ENCODE measurements at places on chromosomes 4 and X. TPM values are rescaled to one million over a fixed set of nuclear protein-coding genes. Genes with fewer than 3 reads are reported as not detected.

- DNase-seq, result no peak
Measured at GRCh38 chrX:115978068-115978467, 192.5 kb upstream of the AGTR2 start.

Gene HSD17B13
- 0.17 TPM for total RNA-seq

DNA sequence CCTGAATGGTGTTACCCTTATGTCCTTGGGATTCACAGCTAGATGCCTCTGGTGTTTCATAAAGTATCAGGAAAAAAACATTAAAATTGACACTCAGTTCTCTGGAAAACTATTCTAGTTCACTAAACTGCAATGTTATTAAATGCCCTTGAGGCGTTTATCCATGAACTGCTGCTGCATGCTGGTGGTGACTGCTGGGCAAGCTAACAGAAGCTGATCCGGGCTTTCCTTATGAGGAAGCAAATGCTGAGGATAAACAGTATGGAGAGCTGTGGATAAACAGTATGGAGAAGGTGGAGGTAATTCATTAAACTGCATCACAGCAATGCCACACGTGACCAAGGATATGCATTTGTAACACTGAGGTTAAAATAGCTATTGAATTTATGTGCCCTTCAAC, 227.0 kb downstream of the NR3C2 start:
- no peak for DNase-seq

DNA sequence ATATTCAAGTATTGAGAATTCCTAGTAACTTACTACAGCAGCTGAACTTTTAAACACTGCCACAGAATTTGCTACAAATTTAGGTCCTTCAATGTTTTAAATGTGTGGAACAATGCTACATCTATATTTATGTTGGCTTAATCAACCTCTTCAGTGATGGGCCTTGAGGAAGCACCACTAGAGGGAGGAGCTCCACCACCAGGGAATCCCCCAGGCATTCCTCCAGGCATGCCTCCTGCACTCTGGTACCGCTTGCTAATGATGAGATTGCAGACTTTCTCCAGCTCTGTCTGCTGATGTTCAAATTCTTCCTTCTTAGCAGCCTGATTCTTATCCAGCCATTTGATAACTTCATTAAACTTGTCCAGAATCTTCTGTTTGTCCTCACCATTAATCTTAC, 190.8 kb downstream of the HTR2C start:
- DNase-seq, result no peak

GRCh38 chr4:8478801-8479744, 38.5 kb downstream of the TRMT44 start:
- peak; percentile 9 for DNase-seq

DNA sequence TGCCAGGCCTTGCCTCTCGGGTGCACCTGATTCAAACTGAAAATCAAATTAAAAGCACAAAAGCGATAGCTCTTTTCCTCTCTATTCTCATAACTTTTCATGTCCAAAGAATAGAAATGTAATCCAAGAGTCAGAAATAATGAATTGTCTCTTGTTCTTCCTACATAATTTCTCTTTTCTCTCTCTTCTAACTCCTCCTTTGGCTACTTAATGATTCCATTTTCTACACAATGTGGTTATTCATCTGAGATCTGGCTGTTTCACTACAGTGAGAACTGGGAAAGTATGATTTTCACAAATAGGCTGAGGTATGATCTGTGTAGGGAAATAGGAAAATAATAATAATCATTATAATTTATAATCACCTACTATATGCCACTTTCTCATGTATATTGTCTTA, 703.5 kb downstream of the PDHA2 start:
- no peak for DNase-seq

- DNase-seq, result no peak
Measured at GRCh38 chrX:113743069-113743468, 840.8 kb upstream of the HTR2C start.

DNA sequence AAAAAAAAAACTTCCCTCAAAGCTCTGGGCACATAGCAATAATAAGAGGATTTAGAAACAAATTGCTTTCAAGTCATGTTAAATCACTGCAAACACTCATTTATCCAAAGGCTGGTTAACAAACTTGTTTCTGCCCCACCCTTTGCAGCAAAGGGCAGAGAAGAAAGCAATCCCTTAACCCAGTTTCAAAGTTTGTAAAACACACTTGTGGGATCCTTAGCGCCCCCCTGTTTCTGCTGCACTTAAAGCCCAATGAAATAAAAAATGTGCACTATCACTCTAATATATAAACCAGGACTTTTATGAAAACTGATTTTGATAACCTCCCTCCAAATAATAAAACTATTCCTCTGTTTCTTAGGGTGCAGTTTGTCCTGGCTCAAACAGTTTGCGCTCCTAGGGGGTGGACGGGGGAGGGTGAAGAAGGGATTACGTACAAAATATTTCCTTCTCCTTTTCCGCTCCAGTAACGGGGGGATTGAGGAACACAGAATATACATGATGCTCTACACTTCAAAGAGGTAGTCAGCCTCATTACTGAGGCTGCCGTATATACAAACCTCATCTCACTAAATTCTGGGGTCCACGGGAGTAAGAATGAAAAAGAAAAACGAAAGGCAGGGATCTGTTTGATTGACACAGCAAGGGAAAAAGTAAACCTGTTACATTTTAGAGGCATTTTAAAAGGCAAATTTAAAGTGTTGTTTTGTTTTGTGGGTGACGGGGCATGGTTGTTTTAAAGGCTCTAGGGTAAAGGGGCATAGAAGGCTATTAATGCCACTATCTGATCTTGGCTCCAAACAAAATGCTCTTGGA, 3.1 kb upstream of the PCDH10 start:
- no peak for DNase-seq

DNA sequence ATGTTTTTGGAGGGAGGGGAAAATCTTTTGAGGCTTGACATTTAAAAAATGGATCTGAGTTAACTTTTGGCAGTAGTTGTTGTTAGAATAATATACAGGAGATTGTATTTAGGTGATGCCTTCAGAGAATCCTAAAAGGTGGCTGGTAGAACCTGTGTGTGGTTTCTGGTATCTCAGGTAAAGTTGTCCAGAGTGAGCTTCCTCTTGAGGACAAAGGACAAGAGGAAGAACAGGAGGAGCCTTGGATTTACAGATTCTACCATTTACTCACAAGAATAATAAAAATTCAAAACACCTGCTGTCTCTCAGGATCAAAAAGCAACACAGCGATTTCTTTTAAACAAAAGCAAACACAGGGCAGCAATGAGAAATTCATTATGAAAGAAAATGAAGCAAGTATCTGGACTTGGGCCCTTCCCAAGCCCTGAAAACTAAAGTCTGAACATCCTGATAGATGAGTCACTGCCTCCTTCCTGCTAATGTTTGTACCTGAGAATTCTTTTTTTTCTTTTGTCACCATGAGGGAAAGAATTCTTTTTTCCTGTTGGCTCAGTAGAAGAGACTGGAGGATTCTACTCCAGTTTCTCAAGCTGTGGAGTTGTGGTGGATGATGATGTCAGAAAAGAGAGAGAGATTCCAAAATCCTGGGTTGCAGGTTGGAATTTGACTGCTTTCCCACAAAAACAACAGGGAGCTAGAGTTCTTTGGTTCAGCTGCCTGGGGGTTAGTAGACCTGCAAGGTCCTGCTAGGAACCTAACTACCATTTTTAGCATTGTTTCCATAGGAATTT, 31.5 kb upstream of the RAPGEF2 start:
- no peak for DNase-seq

DNA sequence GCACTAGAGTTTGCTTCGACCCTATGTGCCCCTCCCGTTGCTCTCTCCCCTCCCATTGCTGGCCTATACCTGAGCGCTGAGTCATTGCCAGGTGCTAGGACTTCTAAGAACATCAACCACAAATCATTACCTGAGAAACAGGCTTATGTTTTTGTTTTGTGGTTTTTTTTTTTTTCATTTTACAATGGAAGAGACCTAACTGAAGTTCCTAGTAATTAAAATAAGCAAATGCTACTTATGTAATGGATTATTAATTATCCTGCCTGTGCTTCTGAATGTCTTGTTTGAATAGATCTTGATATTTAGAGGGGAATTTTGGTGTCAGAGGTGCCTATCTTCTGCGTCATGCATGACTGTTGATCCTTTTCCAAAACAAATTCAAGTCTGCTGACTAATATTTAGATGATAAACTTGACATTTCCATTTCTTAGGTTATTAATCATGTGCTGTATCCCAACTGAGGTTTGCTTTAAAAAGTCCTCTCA, 275.4 kb upstream of the CPEB2 start:
- peak; percentile 13 for DNase-seq

DNA sequence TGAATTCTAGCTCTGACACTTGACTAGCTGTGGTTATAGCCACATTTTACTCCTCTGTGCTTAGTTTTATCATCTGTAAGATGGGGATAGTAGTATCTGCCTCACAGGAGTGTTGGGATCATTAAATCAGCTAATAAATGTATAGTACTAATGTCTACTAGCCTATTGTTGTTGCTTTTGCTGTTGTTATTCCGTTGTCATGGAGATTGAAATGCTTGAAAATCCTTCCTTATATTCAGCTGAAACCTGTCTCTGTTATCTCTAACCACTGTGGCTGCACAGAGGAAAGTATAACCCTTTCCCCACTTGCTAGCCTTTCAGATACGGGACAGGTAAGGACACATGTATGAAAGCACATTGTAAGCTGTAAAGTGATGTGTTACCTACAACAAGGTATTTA, 33.9 kb downstream of the CLCN5 start:
- no peak for DNase-seq

Gene PNMA6F
- not detected for total RNA-seq

DNA sequence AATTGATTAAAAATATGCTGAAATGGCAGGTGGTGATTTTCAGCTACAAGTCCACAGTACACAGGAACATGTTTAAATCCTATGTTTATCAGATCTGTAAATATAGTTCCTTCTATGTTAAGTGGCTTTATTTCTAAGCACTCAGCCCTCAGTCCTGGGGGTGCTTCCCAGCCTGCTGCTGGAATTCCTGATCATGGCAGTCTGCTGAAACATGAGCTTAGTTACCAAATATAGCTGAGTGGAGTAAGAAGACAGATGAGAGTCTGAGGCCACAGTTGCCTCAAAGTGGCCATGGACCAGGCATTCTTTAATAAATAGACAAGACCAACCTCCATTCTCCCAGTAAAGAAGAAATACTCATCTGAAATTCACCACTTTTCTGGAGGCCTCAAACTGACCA, 17.1 kb upstream of the DDX60 start:
- no peak for DNase-seq

DNA sequence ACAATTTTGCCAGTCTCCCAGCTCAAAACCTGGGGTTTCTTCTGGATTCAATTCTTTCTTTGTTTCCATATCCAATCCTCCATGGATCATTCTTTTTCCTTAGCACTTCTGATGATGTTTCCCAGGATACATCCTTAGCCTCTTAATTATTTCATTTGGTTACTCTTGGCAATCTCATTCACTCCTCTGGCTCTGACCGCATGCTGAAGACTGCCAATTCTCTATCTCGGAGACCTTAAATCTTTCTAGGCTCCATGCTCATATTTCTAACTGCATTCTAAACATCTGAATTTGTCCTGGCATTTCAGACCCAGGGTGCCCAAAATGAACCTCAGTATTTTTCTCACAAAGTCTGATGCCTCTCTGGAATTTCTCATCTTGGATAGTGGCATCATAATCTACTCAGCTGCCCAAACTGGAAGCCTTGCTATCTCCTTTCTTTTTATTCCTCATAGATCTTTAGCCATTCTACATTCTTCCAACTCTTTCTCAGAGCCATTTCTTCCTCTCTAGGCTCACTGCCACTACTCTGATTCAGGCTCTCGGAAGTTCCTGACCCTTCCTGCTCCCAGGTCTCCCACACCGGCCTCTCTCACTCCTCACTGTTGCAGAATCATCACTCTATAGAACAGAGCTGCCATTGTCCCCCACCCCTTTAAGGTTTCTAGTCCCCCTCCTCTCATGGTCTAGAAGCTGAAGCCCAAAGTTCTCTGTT, 290.2 kb downstream of the CAMK2D start:
- DNase-seq, result no peak

GRCh38 chr4:18840481-18840880, 818.9 kb upstream of the LCORL start:
- DNase-seq, result no peak

DNA sequence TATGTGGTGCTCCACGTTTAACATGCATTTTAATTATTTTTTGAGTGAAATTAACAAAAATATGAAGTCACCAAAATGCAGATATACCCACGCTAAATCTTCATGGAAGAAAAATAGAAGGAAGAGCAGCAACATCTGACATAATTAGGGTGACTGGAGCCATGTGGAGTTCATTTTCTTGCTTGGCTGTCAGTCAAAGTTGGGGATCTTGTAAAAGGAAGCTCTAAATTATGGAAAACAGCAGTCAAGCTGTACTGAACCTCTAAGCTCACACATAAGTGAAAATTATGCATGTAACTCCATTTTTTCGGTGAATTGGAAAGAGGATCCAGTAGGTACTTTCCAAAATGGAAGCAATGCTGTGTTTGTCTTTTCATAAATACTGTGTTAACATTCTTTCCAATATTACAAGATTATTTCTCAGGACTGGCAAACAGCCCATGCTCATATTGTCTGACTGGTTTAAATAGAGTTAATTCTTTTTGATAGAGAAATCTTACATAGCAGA, 9.7 kb upstream of the PDGFC start:
- DNase-seq, result no peak

DNA sequence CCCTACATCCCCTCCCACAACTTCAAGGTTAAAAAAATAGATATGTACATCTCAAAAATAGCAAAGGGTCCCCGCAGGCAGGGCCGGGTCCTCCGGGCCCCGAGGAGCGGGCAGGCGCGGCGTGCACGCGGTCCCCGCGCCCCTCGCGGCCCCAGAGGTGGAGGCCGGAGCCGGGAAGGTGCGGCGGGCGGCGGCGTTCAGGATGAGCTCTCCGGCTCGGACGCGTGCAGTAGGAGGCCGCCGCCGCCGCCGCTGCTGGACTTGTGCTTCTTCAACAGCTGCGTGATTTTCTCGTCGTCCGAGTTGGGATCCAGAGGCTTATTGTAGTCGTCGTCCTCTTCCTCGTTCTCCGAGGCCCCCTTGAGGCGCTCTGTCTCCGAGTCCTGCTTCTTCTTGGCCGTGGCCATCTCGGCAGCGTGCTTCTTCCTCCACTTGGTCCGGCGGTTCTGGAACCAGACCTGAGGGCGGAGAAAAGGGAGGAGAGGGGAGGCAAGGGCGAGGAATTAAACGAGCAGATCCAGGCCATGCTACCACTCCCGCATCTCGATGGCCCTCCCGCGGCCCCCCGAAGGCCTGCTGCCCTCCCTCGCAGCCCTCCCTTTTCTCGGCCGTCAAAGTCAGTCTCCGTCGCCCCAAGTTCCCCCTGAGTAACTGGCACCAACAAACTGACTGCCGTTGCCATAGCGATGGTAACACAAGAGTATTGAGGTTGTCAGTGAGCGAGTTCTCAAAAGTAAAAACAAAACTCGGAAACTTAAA, 5.8 kb downstream of the NKX6-1 start:
- no peak for DNase-seq

GRCh38 chrX:102833136-102833535, 103.9 kb upstream of the RAB40AL start:
- DNase-seq, result peak; percentile 2

DNA sequence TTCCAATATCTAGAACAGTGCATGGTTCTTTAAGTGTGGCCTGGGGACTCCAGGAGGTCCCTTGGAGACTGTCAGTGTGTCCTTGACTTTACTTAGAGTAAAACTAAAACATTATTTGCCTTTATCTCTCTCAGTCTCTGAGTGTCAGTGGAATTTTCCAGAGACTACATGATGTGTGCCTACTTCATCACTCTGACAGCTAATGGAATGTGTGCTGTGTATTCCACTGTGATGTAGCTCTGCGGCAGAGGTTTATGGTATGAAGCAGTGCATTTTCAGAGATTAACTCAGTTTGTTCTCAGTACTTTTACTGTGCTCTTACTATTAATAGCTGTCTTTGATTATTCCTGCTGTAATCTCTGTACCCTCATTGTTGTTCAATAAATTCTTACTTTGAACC, 85.6 kb downstream of the MANBA start:
- no peak for DNase-seq
